Right forelimb (tissue), 1 donor: ENCODE measurements at places on chromosomes 1 and 21.

- no peak for DNase-seq
Observed at GRCh38 chr1:95057351-95057750, 15.4 kb downstream of the ALG14 start.

GRCh38 chr1:96445302-96445701, 276.3 kb upstream of the PTBP2 start:
- DNase-seq: no peak

DNA sequence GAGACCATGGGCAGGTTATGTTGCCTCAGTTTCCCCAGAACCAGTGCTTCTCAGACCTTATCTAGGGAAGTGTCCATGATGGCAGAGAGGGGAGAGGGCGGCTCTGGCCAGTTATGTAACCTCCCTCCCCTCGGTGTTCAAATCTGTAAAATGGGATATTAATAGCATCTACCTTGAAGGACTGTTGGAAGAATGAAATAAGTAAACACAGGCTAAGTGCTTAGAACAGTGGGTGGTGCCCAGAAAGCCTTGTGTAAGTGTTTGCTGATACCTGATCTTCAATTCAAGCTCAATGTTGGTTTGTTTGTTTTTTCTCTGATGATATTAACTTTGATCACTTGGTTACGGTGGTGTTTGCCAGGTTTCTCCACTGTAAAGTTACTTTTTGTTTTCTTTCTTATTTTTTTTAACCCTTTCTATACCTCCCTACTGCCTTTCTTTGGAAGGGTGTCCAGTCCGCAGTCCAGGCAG, 34.9 kb downstream of the EPHA2 start:
- peak; percentile 6 for DNase-seq

GRCh38 chr1:47758341-47759250, 238.6 kb downstream of the TRABD2B start:
- DNase-seq: peak; percentile 34

DNA sequence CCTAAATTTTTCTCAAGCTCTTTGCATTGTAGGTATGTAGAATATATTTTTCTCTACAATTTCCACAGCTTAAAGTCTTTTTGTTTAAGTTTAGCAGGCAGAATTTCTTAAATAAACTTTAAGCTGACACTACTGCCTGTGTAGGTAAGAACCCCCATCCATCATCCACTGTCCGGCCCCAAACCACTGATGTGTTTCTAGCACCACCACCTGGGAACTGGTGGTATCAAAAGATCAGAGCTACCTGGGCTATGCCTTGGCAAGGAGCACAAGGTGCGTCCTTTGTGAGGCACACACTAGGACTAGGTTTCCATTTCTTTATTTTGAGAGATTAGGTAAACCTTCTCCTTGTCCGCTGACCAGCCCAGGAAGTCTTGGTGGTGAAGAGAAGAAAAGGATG, 10.5 kb upstream of the LELP1 start:
- DNase-seq: no peak
